Activated CD4-positive, alpha-beta T cell treated with anti-CD3 and anti-CD28 coated beads for 1 hour (primary cell): ENCODE measurements at places on chromosomes 1 and 21.

- DNase-seq = no peak
Observed at GRCh38 chr1:82921759-82922158, 1077.2 kb downstream of the TTLL7 start.

DNA sequence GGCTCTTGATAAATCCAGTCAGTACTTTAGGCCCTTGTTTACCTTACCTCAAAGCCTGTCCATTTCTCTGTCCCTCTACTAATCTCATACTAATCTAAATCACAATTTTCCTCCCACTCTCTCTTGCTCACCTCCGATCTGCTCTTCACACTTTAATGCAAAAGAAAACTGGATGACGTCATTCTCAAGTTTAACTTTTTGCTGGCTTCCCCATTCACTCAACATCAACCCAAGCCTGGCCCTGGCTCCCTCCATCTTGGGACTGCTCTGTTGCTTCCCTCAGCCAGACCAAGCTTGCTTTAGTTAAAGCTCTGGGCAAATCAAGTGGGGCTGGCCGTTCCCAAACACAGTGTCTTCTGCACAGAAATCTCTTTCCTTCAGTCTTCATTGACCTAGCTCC is 29.7 kb downstream of the COA6 start:
- DNase-seq = no peak

GRCh38 chr1:100074604-100075395 is 57.9 kb downstream of the SASS6 start:
- DNase-seq = no peak

- DNase-seq = no peak
Observed at GRCh38 chr1:92934395-92935378, 26.6 kb downstream of the DIPK1A start.

- no peak for DNase-seq
Observed at GRCh38 chr21:43936247-43936967, 71.4 kb downstream of the AGPAT3 start.

DNA sequence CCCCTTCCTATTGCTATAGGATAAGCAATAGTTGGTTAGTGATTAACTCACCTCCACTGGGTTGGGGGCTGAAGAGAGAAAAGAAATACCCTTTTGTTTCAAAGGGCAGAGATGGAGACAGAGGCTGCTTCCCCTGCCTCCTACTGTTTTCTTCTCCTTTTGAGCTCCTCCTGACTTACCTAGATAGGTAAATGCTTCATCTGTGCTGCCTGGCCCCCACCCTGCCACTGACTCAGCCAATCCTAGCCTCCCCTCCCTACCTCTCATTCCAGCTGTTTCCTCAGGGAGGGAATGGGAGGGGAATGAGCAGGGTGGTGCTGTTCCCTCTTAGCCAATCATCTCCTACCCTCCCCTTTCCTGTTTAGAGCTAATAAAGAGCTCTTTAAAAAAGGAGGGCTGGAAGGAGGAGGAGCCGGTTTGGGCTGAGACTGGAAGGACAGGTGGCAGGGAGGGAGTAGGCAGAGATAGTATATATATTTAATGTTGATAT is at the start of gene C1orf116:
TSS of gene C1orf116 (minus strand) at position 229 of the 490 bp plus-strand sequence. CDS start 5,158 bp downstream, outside the sequence.
- no peak for DNase-seq

- no peak for DNase-seq
Observed at GRCh38 chr1:153250166-153250565, 9.3 kb upstream of the LORICRIN start.

- no peak for DNase-seq
Observed at GRCh38 chr1:15918962-15919715, 56.8 kb downstream of the ZBTB17 start.

- DNase-seq = no peak
Observed at GRCh38 chr1:206924592-206925105, 2.9 kb upstream of the FCMR start.

DNA sequence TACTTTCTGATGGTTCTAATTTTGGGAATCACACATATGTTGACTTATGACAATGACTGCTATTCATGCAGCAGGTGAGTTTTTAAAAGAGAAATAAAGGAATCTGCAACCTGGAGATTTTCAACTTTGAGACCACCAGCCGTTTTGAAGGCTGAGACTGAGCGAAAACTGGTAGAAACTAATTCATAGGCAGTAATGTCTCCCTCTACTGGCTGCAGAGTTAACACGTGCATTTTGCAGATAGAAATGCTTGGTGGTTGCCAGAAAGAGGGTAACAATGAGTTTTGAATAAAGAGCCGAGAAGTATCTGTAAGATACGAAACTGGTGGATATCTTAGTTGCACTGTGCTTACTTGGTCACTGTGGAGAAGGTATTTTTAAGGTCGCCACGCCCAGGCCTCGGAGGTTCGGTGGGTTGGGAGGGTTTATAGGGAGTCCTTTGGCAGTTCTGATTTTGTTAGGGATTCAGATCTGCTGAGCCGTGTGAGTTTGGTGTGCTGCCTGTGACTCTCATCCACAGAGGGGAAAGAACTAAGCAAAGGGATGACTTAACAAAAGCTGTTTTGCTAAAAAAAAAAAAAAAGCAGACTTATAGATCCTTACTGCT is 83.0 kb downstream of the RYR2 start:
- DNase-seq = no peak

DNA sequence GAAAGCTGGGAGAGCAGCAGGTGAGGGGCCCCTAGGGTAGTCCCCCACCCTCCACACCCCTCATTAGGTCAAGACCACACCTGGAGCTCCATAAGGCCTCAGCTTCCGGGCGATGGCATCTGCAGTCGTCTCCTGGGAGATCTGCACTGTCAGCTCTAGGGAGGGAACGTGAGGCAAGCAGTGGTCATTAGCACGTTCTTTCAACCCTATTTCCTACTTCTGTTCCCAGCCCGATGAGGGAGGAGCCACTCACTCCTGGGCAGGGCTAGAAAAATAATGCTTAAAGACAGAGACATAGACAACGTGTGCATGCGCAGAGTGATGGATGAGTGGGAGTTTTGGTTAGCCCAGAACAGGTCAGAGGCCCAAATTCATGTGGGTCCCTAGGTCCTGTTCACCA is 9.7 kb downstream of the KDF1 start:
- DNase-seq = no peak

DNA sequence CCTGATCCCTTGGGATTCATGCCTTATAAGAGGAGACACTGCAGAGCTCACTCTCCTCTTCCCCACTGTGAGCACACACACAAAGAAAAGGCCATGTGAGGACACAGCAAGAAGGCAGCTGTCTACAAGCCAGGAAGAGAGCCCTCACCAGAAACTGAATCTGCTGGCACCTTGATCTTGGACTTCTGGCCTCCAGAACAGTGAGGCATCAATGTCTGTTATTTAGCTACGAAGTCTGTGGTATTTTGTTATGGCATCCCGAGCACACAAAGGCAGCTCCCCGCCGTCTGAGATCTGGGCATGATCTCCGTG is 47.1 kb upstream of the RPL11 start:
- no peak for DNase-seq

GRCh38 chr1:56448529-56449300 is 130.6 kb downstream of the PLPP3 start:
- DNase-seq = no peak

DNA sequence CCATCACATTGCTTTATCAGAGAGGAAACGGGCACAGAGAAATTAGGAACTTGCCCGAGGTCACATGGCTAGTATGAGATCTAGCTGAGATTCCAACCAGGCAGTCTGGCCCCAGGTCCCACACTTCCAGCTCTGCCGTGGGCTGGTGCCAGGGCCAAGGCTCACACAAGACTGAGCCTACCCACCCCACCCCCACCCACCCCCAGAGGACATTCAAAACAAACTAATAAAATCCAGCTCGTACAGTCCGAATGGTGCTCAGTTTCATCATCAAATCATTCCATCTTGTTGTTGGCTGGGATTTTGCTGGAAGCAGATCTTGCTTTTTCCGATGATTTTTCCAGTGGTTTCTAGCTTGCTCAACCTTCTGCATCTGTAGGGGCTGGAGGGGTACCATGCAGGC is 27.9 kb downstream of the MATN1 start:
- DNase-seq = no peak

- no peak for DNase-seq
Observed at GRCh38 chr21:45642122-45642813, 1.3 kb upstream of the PCBP3 start.

DNA sequence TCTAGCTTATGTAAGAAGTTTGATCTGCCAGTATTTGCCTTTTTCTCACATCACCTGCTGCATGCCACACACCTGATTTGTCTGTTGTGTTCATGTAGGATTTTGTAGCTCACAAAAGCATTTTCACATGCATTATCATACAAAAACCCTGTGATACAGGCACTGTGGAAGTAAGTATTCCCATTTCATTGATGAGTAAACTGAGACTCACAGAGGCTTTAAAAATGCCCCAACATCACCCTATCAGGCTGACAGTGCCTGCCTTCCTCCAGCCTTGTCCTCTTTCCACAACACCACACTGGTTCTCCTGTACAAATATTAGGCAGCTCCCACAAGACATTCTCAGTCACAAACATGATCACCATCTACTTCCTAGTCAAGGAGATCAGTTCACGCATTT is 85.9 kb upstream of the UBE2U start:
- no peak for DNase-seq

GRCh38 chr1:221174330-221174993 is 295.2 kb downstream of the HLX start:
- DNase-seq = no peak

GRCh38 chr1:209743145-209743482 is 12.7 kb upstream of the TRAF3IP3 start:
- DNase-seq = no peak

- DNase-seq = no peak
Observed at GRCh38 chr1:233278631-233279030, 16.9 kb downstream of the PCNX2 start.

DNA sequence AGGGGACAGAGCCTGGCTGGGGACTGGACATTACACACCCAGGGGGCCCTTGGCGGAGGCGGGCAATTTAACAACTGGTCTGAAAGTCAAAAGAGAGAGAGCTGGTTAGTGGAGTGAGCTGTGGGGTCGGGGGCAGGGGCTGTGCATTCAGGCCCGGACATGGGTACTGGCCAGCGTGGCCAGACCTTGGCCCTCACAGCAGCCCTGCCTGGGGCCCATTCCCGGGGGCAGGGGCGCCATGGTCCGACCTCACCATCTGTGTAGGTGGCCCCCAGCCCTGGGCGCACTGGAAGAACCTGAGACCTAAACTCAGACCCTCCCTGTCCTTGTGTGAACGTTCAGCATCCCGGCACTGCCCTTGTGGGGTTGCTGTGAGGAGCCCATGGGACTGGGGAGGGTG is 5.0 kb downstream of the CLDN19 start:
- no peak for DNase-seq

DNA sequence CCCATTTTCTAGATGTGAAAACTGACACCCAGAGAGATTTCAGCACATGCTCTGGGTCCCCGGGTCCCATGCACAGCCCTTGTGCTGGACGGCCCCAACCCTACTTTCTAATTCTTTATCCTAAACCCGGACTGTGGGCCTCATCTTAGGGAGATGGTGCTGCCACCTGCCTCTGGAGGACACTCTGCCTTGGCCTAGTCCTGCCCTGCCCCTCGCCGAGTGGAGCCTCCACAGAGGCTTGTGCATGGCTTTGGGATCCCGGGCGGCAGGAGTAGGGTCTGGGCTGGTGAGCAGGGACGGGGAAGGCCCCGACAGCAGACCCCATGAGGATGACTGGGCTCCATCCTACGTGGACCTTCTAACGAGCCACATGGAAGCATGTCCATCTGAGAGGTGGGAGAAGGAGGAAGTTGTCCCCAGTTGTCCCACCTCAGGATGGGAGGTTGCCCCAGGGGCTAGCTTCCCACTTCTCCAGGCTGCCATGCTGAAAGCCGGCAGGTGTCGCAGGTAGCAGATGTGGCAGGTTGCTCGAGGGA is 12.4 kb downstream of the MX2 start:
- DNase-seq = no peak

DNA sequence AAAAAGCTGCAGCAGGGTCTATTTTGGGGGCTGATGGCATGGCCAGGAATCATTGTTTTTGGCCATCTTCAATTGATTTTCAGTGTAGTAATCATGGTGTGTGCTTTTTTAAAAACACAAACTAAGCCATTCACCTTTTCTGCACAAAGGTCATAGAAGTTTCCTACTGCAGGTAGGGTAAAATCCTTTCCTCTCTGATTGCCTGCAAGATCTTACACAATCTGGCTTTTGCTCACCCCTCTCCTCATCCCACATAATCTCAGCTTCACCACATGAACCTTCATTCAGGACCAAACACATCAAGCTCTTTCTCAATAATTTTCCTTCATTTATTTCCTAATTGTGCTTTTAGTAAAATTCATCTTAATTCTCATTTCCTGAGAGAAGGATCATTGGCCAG is 38.3 kb upstream of the GBP5 start:
- DNase-seq = no peak

GRCh38 chr1:241883159-241883558 is 35.2 kb downstream of the EXO1 start:
- DNase-seq = no peak
